ENCODE measurements at places on chromosomes 6 and 20. TPM values are rescaled to one million over a fixed set of nuclear protein-coding genes. Genes with fewer than 3 reads are reported as not detected.

The MAN1A1 gene
- total RNA-seq, result 127 TPM

The KHDC1 gene
- total RNA-seq, result 2.6 TPM

The FOXF2 gene
- total RNA-seq, result 5.5 TPM

The LYRM4 gene
- 13.5 TPM for total RNA-seq

The EPM2A gene
- total RNA-seq, result 3.3 TPM

The NHSL1 gene
- 19.1 TPM for total RNA-seq

The TCP11 gene
- total RNA-seq, result 0.37 TPM

The BANF2 gene
- not detected for total RNA-seq

The MRAP2 gene
- 1.4 TPM for total RNA-seq

The YTHDF1 gene
- total RNA-seq, result 18.0 TPM

The EFCAB8 gene
- under 0.01 TPM for total RNA-seq

The PI3 gene
- total RNA-seq, result not detected

The SIRPB1 gene
- total RNA-seq, result 0.37 TPM

The SAMD10 gene
- 1.8 TPM for total RNA-seq

The RBPJL gene
- not detected for total RNA-seq

The ZC2HC1B gene
- total RNA-seq, result not detected

The NRSN1 gene
- not detected for total RNA-seq

The PSMF1 gene
- 29.9 TPM for total RNA-seq

The SIRPB2 gene
- total RNA-seq, result not detected

The KATNA1 gene
- 19.8 TPM for total RNA-seq

The AVP gene
- not detected for total RNA-seq

The PBOV1 gene
- not detected for total RNA-seq

The TP53TG5 gene
- not detected for total RNA-seq

The FHL5 gene
- total RNA-seq, result not detected

The HSPA1A gene
- 35.6 TPM for total RNA-seq

The AGPAT4 gene
- total RNA-seq, result 23.9 TPM

The NMBR gene
- 0.37 TPM for total RNA-seq

The CPXM1 gene
- total RNA-seq, result 2.2 TPM

The ENPP5 gene
- total RNA-seq, result 0.78 TPM

The LY6G6F gene
- not detected for total RNA-seq

The UST gene
- total RNA-seq, result 19.5 TPM

The XKR7 gene
- total RNA-seq, result not detected

The BHLHE23 gene
- total RNA-seq, result not detected

The OR2H2 gene
- total RNA-seq, result not detected

The UBE2C gene
- 31.2 TPM for total RNA-seq

The CST4 gene
- not detected for total RNA-seq

The HLA-DPA1 gene
- total RNA-seq, result 7.0 TPM

The RREB1 gene
- total RNA-seq, result 23.7 TPM

The TRIM10 gene
- not detected for total RNA-seq

The ZSCAN26 gene
- 11.0 TPM for total RNA-seq

The ANGPT4 gene
- total RNA-seq, result not detected
